Fibroblast of skin of back (primary cell): ENCODE measurements at places on chromosomes 11 and 22.
A peak's percentile ranks its signal among the peaks of the same experiment; 100 is the strongest.

GRCh38 chr22:38213990-38214301, 12.2 kb downstream of the MAFF start:
- no peak for DNase-seq

- DNase-seq, result no peak
Observed at GRCh38 chr11:36326524-36327419, 30.7 kb downstream of the PRR5L start.

GRCh38 chr11:33040033-33040861, 875 bp downstream of the TCP11L1 start:
- no peak for DNase-seq

DNA sequence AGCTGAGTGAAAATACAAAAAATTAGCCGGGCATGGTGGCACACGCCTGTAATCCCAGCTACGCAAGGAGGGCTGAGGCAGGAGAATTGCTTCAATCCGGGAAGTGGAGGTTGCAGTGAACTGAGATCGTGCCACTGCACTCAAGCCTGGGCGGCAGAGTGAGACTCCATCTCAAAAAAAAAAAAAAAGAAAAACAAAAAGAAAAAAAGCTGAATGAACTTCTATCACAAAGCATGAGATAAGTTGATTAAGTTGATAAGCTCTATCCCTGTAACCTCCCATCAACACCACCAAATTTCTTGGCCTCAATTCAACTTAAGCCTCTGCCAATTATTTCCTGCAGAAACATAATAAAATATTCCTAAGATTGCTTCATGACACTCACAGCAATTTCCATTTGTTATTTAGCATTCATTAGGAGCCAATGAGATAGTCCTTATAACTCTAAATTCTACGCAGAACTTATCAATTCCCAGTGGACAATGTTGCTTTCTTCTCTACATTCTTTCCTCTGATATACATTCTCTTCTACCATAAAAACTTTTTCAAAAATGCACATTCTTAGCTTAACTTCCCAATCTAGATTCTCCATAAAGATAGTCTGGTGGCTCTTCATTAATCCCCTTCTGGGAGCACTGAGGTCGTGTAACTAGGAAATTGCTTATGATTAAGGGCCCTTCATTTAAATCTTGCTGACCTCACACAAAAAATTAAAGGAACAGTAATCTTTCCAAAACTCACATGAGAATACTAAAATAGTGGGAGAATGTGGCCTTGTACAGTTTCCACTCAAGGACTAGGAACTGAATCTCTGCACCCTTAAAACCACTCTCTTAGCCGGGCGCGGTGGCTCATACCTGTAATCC, 2.9 kb downstream of the AMBRA1 start:
- no peak for DNase-seq

GRCh38 chr11:97361812-97362378, 972.1 kb downstream of the JRKL start:
- DNase-seq, result peak; percentile 79

- DNase-seq, result peak; percentile 14
Observed at GRCh38 chr11:43517518-43517917, 158.8 kb downstream of the TTC17 start.

DNA sequence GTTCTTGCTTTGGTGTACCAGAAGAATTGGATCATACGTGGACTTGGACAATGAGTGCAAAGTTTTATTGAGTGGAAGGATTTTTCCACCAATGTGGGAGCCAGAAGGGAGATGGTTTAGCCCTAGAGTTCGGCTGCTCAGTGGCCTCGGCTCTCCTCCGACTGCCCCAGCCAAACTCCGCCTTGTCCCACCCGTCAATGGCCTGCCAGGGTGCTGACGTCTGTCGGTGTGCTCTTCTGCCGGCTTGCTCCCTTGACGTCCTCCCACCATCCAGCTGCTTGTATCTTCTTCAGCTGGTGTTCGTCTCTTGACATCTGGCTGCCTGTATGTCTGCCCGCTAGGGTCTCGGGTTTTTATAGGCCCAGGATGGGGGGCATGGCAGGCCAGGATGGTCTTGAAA, 154.8 kb downstream of the APOL5 start:
- no peak for DNase-seq

- DNase-seq, result no peak
Observed at GRCh38 chr22:49169074-49169744, 658.5 kb downstream of the BRD1 start.

DNA sequence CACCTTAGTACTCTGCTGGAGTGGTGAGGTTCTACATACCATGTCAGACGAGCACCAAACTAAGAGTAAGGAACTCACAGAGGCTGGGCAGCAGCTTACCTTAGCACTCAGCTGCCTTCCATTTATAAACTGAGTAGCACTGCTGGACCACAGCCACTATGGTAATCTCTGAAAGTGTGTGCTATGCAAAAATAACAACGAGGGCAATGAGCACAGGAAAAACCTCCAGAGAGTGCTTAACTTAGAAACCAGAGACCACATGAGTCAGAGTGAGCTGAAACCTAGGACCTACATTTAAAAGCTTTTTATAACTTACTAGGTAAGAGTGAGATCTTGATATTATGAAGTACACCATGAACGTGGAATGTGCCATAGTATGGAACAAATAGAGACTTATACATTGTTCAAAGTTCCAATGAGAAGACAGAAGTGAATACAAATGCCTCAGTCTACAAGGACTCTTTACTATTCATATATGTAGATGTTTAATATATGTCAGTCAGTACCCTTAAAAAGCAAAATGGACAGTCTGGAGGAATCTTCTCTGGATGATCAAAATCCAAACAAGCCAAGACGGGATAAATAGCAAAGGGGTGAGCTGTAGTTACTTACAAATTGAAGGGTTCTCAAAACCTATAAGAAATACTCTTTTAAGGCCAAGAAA, 17.2 kb upstream of the CD59 start:
- DNase-seq, result peak; percentile 75

DNA sequence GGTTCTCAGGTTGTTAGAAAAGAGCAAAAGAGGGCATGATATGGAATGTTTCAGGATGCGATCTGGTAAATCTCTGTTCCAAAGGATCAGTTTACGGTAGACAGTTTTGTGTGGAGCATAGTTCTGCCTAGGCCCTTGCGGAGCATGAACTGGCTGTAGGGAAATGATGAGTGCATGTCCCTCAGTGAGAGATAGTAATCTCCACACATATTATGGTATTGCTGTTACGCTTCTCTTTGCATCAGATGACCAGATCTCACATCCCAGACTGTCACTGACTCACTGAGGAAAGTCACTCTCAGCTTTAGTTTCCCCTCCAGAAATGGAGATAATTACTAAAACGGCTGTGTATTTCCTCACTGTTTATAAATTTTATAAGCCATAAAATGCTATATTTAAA, 836.0 kb downstream of the JRKL start:
- no peak for DNase-seq

GRCh38 chr22:31337178-31337577, 9.0 kb downstream of the PATZ1 start:
- DNase-seq, result no peak

- no peak for DNase-seq
Observed at GRCh38 chr11:62457478-62457877, 38.6 kb downstream of the SCGB1A1 start.

DNA sequence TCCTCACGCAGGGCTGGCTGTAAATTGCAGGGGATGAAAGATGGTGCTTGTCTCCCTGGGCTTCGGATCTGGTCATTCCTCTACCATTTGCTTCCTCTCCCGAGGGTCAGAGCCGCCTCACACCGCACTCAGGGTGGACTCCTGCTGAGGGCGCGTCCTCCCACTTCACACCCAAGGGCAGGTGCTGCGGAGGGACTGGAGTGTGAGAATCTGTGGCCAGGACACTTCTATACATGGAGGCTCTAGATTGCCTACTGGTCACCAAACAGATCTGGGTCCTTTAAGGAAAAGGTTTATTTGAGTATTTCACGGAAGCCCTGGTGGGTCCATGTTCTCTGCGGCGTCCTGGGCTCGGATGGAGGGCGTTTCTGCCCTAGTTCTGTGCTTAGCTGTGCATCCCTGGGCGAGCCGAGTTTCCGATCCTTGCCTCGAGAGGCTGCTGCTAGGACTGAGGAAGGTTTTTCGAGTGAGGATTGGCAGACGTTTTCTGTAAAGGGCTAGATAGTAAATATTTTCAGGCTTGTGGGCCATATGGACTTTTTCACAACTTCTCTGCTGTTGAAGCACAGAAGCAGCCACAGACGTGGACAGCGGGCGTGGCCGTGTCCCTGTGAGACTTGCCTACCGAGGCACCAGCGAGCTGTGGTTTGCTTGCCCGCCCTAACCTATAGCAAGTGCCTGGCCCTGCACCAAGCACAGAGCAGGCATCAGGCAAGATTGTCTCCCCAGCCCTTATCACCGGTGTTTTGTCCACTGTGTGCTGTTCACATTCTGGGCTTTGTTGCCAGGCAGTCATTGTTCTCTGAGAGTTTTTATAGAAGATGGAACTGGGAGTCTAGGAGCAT, 279.0 kb downstream of the TBC1D22A start:
- no peak for DNase-seq

DNA sequence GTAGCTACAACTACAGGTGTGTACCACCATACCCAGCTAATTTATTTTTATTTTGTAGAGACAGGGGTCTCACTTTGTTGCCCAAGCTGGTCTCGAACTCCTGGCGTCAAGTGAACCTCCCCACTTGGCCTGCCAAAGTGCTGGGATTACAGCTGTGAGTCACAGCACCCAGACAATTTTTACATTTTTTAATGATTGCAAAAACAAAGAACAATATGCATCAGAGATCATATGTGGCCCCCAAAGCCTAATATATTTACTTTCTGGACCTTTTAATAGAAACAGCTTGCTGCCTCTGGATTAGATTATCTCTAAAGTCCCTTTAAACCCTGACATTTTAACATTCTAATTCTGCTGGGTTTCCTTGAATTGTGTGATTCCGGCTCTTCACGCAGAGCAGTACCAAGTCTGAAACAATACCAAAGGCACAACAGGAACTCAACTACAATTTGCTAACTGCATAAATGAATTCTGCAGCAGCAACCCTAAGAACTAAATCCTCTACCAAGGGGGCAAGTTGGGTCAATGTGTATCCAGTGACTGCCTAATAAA, 25.0 kb downstream of the RAB30 start:
- DNase-seq, result peak; percentile 72

GRCh38 chr22:36966851-36967540, 52.3 kb downstream of the TST start:
- no peak for DNase-seq

- no peak for DNase-seq
Observed at GRCh38 chr11:93783765-93784144, 327 bp upstream of the MED17 start.

DNA sequence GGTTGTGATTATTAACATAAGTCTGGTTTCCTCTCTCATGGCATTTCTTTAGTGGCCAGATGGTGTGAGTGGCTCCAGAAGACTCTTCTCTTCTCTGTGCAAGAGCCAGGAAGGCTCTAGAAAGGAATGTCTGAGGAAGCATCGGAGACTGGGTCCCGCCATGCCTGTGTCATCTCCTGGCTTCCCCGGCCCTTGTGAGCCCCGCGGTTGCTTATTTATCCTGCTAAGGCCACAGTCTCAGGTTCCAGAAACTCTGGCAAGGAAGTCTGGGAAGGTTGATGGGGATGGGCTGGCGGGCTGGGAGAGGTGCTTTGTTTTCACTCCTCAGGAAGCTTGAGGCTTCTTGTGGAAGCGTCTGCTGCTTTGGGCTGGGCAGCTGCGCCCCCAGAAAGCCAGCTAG, 18.9 kb downstream of the BCR start:
- DNase-seq, result peak; percentile 49

- DNase-seq, result no peak
Observed at GRCh38 chr11:112306230-112306629, 45.6 kb upstream of the PLET1 start.

DNA sequence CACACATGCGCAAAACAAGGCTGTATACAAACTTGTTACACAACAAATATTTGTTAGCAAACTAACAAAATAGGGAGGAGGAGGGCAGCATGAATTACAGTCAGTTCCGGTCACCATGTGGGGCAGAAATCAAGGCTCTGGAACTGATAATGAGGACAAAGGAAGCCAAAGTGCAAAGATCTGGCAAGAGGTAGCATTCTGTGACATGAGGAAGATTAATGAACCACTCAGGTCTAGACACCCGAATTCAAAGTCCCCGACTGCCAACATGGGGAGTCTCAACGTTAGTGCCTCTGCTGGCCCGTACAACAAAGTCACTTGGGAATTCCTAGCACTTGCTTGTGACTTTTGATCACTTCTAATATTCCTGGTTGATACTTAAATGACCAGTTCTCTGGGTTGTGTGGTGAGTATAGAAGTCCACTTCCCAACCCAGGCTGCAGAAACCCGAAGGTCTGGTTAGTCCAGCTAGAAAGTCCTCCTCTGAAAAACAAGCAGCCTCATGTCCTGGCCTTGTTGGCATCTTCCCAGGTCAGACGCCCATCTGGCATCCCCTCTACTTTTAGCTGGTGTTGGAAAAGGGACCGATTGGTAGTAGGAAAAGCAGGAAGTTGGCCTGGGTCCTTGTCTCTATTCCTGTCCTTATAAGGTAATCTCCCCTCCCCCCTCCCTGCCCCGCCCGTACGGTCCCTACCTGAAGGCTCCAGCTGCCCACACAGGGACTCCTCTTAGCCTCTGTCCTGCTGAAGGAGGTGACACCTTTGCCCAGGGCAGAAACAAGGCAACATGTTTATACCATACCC, 1.6 kb downstream of the SUN2 start:
- DNase-seq, result peak; percentile 77

GRCh38 chr22:32949391-32950173, 108.6 kb downstream of the SYN3 start:
- no peak for DNase-seq

GRCh38 chr11:109184376-109184775, 237.6 kb upstream of the C11orf87 start:
- no peak for DNase-seq

- DNase-seq, result no peak
Observed at GRCh38 chr11:90629229-90629806, 406.5 kb upstream of the CHORDC1 start.

DNA sequence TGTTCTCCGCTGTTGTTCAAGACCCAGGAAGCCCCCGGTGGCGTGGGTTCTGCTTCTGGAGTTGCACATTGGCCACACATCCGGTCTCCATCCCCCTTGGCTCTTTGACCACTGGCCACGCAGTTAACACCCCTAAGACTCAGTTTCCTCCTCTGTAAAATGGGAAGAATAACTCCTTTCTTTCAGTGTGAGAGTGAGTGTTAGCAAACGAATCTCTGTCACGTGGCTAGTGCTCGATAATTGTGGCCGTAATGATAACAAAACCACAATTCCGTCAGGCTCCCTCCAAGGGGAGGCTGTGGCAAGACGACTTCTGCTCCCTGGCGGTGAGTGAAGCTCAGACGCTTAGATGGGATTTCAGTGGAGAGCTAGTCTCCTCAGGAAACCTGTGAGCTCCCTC, 315.2 kb upstream of the B3GAT1 start:
- no peak for DNase-seq

DNA sequence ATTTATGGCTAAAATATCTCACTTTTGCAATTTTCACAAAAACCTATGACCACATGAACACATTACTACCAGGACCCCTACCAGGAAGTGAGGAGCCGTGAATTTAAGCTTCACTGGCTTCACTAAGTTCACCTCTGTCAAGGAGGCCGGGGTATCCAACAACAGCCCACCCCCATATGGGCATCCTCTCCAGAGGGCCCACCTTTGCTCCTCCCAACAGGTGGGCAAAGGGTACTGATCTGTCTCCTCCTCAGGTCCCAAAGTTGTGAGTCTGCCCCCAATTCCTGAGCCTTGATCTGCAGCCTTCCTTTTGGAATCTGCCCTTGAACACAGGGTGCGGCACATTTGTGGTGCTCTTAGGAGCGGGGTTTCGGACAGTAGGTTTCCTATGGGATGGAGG, 66.9 kb downstream of the OTOG start:
- DNase-seq, result no peak
